ENCODE measurements at places on chromosomes 2 and 18. TPM values are rescaled to one million over a fixed set of nuclear protein-coding genes. Genes with fewer than 3 reads are reported as not detected.

The SLC35G4 gene
- total RNA-seq = not detected

The ATG4B gene
- total RNA-seq = 39.1 TPM

The FOXI3 gene
- total RNA-seq = 0.41 TPM

The CROCC2 gene
- not detected for total RNA-seq

The ALPG gene
- not detected for total RNA-seq

The C1QL2 gene
- total RNA-seq = 0.41 TPM

The ADGRF3 gene
- total RNA-seq = under 0.01 TPM

The RPRM gene
- 154 TPM for total RNA-seq

The LGALSL gene
- 66.9 TPM for total RNA-seq

The IL1R1 gene
- total RNA-seq = 0.41 TPM

The TEKT4 gene
- under 0.01 TPM for total RNA-seq

The RNF103 gene
- 33.4 TPM for total RNA-seq

The SERPINB8 gene
- total RNA-seq = 1.6 TPM

The CD8B2 gene
- under 0.01 TPM for total RNA-seq

The UCN gene
- total RNA-seq = 1.2 TPM

The C2orf72 gene
- 27.7 TPM for total RNA-seq

The ARID5A gene
- 1.6 TPM for total RNA-seq

The DLX1 gene
- 21.6 TPM for total RNA-seq

The DGKD gene
- total RNA-seq = 46.5 TPM

The OR6B2 gene
- total RNA-seq = not detected

The TWSG1 gene
- total RNA-seq = 22.0 TPM

The CIB4 gene
- not detected for total RNA-seq

The PPIG gene
- 43.6 TPM for total RNA-seq

The CCNT2 gene
- total RNA-seq = 66.0 TPM

The SLC19A3 gene
- total RNA-seq = 2.0 TPM

The PAX3 gene
- total RNA-seq = not detected

The SRD5A2 gene
- not detected for total RNA-seq

The NEURL3 gene
- total RNA-seq = not detected

The ALLC gene
- total RNA-seq = under 0.01 TPM

The KCNS3 gene
- total RNA-seq = 1.6 TPM

The GPR55 gene
- not detected for total RNA-seq

The FBXO36 gene
- total RNA-seq = 7.3 TPM

The UGT1A10 gene
- total RNA-seq = not detected

The LIMS2 gene
- total RNA-seq = 1.2 TPM

The COL4A4 gene
- 0.41 TPM for total RNA-seq

The AQP12B gene
- total RNA-seq = not detected

The UPP2 gene
- total RNA-seq = 1.6 TPM

The MEP1B gene
- 0.41 TPM for total RNA-seq

The CCDC148 gene
- 32.6 TPM for total RNA-seq

The CSRNP3 gene
- 214 TPM for total RNA-seq

The HOXD1 gene
- total RNA-seq = not detected

The MPP4 gene
- under 0.01 TPM for total RNA-seq

Data from frontal cortex (tissue), 4 donors.